ENCODE measurements at places on chromosomes 4 and X. TPM values are rescaled to one million over a fixed set of nuclear protein-coding genes. Genes with fewer than 3 reads are reported as not detected.
A peak's percentile ranks its signal among the peaks of the same experiment; 100 is the strongest.

- no peak for DNase-seq
Measured at GRCh38 chr4:122122083-122122482, 30.0 kb upstream of the BLTP1 start.

DNA sequence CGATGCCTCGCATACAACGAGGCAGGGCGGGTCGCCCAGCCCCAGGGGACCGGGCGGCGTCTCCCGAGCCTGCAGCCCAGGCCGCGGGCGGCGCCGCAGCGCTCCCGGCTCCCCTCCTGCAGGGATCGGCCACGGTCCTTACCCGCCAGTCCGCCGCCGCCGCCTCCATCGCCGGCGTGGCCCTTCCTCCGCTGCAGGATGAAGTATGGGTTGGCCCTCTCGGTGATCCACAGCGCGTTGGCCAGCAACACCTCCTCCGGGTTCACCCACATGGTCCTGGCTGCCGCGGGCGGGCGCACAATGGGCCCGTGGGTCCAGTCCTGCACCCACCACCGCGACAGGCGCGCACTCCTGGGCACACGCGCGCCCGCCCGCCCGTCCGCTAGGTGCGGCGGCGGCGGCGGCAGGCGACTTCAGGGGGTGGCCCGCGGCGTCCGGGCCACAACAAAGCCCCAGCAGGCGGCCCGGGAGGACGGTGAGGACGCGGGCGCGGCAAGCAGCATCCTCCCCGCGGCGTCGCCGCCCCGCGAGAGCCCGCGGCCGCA, 339 bp downstream of the TBC1D9 start:
- no peak for DNase-seq

GRCh38 chr4:63563288-63564014, 845.8 kb downstream of the TECRL start:
- no peak for DNase-seq

- DNase-seq: no peak
Measured at GRCh38 chr4:85867271-85867670, 392.3 kb downstream of the ARHGAP24 start.

GRCh38 chr4:184286358-184286757, 68.7 kb upstream of the ENPP6 start:
- no peak for DNase-seq

GRCh38 chr4:87382116-87382515, 8.9 kb downstream of the HSD17B11 start:
- DNase-seq: no peak

- no peak for DNase-seq
Measured at GRCh38 chr4:40721730-40722171, 28.0 kb upstream of the NSUN7 start.

DNA sequence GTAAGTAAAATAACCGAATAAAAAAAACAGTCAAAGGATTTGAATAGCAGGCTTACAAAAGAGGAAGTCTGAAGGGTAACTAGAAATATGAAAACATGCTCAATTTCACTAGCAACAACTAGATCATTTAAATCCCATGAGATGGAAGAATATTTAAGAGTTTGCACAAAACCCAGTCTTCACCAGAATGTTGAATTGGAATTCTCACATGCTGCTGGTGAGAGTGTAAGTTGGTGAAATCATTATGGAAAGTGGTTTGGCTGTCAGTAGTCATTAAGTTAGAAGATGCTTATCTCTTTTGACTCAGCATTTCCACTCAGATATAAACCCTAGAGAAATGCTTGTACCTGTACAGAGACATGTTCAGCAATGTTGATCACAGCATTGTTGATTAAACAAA, 110.1 kb downstream of the PGRMC2 start:
- DNase-seq: peak; percentile 33

GRCh38 chr4:5701971-5702370, 6.4 kb downstream of the EVC2 start:
- no peak for DNase-seq

GRCh38 chrX:129525162-129525561, 1.9 kb upstream of the SMARCA1 start:
- DNase-seq: no peak

DNA sequence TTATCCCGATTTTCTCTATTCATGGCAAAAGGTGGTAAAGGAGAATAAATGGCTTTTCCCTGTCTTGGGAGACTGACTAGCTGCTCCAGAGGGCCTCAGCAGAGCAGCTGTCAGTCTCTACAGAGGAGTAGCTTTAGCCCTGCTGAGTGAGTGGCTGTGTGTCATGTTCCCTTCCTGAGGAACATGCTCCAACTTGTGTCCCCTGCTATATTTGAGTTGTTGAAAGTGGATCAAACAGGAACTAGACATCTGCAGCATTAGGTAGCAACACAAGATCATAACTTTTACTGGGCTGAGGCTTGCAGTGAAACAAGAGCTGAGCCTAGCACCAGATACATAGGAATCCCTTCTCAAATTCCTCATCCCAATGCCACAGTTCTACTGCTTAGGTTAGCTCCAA, 26.7 kb upstream of the PLAC1 start:
- DNase-seq: no peak

- DNase-seq: no peak
Measured at GRCh38 chrX:15721911-15722310, 16.2 kb upstream of the CA5B start.

DNA sequence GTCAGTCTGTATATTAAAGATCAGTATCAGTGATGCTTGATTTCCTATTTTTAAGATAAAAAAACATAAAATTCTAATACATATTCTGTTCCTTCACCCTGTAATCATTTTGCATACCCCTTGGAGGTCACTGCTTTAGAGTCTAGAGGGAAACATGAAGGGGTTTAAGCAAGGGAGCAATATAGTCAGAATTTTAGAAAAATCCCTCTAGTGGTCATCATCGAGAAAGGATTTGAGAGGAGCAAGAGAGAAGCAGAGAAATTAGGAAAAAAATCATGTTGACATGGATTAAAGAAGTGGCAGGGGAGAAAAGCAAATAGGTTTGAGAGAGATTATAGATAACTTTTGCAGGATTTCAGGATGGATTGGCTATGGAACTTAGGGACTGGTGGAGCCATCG, 11.1 kb downstream of the APEX2 start:
- DNase-seq: no peak

GRCh38 chr4:119212234-119212963, at the start of gene USP53:
Gene USP53 (plus strand): TSS chr4:119212713. CDS start chr4:119239760, 27,047 bp downstream.
- DNase-seq: peak; percentile 98

- no peak for DNase-seq
Measured at GRCh38 chr4:171583790-171584189, 229.4 kb upstream of the GALNTL6 start.

- peak; percentile 74 for DNase-seq
Measured at GRCh38 chr4:7210824-7211223, 18.5 kb downstream of the SORCS2 start.

DNA sequence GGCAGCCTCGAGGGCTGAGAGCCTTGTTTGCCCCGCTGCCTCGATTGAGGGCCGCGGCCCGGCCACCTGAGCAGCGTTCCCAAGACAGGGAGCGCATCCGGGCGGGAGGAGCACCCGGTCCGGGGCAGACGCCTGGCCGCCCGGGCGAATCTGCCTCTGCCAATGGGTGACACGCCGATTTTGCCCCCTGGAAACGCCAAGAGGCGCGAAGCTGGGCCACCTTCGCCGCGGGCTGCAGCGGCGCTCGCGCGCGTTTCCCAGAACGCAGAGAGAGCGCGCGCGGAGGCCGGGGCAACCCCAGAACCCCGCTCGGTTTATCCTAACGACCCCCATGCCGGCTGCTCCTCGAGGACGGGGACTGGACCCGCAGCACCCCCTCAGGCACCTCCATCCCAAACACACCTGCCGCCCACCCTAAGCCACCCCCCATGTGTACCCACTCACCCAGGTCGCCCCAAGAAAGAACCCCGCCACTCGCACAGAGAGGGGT, 575 bp downstream of the MAP7D2 start:
- no peak for DNase-seq

DNA sequence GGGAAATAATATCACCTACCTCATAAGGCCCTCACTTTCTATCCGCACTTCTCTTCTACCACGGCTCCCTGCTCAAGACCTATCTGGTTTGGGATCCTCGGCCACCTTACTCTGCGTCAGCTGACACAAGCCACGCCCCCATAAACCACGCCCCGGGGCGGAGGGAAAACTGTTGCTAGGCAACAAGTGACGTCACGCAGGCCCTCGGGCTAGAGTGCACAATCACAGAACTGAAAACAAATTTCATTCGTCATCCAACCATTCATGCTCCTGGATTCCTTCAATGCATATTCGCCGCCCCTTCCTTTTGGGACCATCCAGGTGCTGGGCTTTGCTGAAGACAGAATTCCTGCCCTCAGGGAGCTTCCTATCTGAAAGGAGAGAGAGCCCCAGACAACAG, 66.3 kb downstream of the SMC1A start:
- DNase-seq: no peak

- DNase-seq: no peak
Measured at GRCh38 chr4:47275595-47275994, 187.9 kb downstream of the COMMD8 start.

DNA sequence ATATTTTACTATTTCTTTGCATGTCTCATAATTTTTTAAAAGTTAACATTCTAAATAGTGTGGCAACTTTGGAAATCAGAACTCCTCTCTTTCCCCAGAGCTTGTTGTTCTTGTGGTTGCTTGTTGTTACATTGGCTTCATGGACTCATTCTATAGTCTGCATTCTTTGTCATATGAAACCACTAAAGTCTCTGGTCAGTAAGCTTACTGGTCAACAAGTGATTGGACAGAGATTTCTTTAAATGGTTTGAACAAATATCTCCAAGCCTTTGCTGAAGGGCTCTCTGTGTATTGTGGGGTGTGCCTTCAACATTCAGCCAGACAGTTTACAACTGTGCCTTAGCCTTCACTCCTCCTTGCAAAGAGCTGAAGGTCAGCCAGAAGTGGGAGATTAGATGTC, 147.2 kb downstream of the OPHN1 start:
- no peak for DNase-seq

GRCh38 chr4:158811704-158812103, 42.9 kb downstream of the FNIP2 start:
- DNase-seq: peak; percentile 59

GRCh38 chr4:48832571-48832970, 1.7 kb downstream of the OCIAD1 start:
- DNase-seq: no peak

DNA sequence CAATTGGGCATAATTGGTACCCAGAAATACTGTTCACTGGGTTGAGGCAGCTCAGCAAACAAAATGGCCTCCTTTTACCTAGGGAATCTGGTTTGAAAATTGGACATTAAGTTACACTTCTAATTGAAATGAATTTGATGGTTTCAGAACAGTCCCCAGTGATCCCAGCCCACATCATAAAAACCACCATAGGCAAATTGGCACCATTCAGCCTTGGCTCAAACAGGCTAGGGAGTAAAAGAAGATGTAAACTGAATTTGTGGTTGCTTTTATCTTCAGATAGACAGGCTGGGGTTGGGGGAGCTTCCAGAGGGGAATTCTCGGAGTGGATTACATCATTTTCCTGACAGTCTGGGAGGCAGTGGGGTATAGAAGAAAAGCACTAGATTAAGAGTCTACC, 576.5 kb downstream of the MID1IP1 start:
- DNase-seq: no peak

Gene PAGE5
- not detected for total RNA-seq

Gene ANKRD17
- total RNA-seq: 53.5 TPM

Gene UNC5C
- under 0.01 TPM for total RNA-seq

Gene DCX
- total RNA-seq: not detected

Gene GAGE12H
- total RNA-seq: not detected

Gene FAM9B
- not detected for total RNA-seq
